Brain pericyte (primary cell): ENCODE measurements at places on chromosomes 2 and 18.

DNA sequence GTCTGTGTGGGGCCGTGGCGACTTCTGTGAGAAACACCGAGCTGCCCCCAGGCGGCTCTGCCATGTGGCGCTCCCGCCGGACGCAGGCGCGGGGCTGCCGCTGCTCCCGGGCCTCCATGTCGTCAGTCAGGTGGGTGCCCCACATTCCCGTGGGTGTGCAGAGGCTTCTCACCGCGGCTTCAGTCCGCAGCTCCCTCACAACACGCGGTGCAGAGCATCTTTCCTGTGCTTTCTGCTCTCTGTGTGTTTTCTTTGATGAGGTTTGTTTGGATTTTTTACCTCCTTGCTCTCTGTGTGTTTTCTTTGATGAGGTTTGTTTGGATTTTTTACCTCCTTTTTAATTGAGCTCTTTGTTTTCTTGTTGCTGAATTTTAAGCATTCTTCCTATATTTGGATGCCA, 13.0 kb downstream of the AQP12A start:
- DNase-seq: no peak

GRCh38 chr2:210527286-210527685, 29.1 kb upstream of the CPS1 start:
- DNase-seq: no peak

GRCh38 chr2:219230059-219230540, 494 bp downstream of the ANKZF1 start:
- DNase-seq: no peak

- no peak for DNase-seq
These were observed 58.6 kb downstream of the CERS6 start for GRCh38 chr2:168514692-168515091.

GRCh38 chr2:71826299-71826698, 321.4 kb downstream of the CYP26B1 start:
- no peak for DNase-seq

GRCh38 chr2:57959390-57959789, 87.2 kb upstream of the VRK2 start:
- no peak for DNase-seq

DNA sequence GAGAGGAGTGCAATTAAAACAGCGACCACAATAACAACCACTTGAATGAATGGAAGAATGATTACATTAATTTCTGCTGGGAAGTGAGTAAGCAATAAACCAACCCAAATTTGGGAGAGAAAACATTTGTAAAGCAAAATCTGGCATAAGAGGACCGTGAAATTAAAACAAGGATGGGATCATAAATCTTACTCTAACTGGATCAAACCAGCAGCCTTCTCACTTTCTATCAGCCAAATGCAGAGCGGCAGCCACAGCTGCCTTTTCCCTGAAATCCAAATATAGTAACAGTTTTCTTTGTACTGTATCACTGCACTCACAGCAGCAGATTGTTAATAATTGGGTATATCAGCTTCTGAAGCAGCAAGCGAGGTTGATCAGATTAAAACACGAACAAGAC, 245.2 kb upstream of the REG3G start:
- DNase-seq: no peak

DNA sequence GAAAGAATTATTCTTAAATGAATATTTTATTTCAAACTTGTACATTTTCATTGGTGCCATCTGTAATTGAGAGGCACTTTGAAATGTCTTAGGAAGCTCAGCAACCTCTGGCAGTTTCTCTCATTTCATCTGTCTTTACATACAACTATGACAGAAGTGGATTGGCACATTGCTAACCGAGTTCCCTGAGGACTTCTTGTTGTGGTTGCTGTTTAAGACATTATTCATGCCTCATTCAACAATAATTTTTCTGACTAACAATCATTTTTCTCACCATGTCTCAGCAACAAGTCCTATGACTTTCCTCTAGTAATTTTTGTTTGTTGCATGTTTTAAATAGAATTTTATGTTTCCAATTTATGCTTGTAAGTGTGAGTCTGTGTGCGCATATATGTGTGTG, 284.0 kb upstream of the CWC22 start:
- DNase-seq: no peak

- DNase-seq: no peak
These were observed 234.5 kb downstream of the HDAC4 start for GRCh38 chr2:239166201-239166834.

- no peak for DNase-seq
These were observed 15.5 kb downstream of the KCNS3 start for GRCh38 chr2:17894005-17894404.

DNA sequence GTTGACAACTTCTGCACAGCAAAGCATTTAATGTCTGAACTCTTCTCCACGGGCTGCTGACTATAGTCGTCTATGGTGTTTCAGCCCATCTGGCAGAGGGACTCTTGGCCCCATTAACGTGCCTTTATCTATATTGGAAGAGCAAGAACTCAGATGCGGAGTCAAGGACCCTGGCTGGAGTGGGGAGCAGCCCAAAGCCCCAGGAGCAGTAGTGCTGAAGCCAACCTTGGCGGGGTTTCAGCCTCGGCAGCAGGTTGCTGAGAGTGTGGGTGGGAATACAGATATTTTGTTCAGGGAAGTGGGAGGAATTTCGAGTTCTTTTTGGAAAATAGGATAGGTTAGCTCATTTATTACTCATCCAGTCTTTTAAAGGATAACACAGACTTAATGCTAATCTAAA, 34.2 kb downstream of the TMEM17 start:
- no peak for DNase-seq

DNA sequence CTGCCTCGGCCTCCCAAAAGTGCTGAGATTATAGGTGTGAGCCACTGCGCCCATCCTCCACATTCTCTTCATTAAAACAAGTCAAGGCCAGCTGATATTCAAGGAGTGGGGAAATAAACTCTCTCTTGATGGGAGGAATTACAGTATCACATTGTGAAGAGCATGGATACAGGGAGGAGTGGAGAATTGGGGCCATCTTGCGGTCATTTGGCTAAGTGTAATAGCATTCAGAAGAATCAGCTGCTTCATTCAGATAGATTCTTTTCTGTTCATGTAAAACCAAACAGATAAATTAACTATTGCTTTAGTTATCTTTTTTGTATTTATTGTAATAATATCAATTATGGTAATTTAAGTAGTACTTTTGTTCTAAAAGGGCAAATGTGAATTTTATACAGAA, 156.3 kb downstream of the UBR3 start:
- DNase-seq: no peak

GRCh38 chr2:75539955-75540716, 20.6 kb downstream of the EVA1A start:
- no peak for DNase-seq

DNA sequence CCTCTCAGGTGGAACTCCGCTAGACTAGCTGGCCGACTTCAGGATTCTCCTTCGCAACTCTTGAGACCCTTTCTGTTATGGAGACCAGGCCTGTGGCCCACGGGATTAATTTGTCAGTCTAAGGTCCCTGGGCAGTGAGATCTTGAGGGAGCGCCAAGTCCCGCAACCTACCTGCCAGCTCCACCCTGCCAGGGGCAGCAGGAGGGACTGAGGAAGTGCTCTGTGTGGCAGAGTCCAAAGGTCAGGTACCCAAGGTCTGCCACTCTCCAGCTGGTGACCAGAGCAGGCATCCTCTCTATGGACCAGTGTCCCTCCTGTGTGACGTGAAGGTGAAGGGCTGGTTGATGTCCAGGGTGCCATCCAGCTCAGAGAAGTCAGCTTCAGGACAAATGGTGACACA, 4.3 kb upstream of the SPATA3 start:
- DNase-seq: no peak

DNA sequence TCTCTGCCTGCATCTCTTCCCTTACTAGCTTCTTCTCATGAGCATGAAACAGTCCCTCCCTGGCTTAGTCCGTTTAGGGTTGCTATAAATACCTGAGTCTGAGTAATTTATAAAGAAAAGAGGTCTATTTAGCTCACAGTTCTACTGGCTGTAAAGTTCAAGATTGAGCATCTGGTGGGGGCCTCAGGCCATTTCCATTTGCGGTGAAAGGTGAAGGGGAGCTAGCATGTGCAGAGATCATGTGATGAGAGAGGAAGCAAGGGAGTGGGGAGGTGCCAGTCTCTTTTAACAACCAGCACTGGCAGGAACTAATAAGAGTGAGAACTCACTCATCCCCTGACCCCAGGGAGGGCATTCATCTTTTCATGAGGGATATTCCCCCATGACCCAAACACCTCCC, 26.8 kb downstream of the RHBDD1 start:
- DNase-seq: no peak

- DNase-seq: no peak
These were observed 490.3 kb downstream of the ADCYAP1 start for GRCh38 chr18:1394966-1395365.

GRCh38 chr2:227472265-227473121, 537 bp downstream of the AGFG1 start:
- DNase-seq: no peak

- DNase-seq: no peak
These were observed 120.3 kb upstream of the LYPD1 start for GRCh38 chr2:132790207-132790785.

DNA sequence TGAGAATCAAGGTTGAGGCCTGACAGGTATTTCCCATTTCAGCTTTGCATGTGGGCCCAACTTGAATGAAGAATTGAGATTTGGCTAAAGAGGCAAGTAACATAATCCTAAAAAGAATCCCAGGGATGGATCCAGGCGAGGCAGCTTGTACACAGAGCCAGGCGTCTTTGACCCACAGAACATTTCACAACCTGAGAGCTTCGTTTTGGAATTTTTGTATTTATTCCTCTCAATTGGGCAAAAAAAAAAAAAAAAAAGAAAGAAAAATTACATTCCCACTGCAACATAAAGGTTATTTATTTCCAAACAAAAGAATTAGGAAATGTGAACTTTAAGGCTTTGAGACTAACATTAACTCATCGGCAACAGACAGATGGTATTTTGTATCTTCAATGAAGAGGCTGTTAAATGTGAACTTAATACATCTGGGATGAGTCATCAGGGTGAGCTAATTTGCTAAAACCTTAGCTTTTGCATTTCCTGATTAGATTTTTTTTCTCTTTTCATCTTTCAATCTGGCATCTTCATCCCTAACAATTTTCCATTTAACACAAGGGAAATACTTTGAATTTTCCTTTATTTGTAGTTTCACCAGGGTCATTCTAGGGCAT, 478.5 kb upstream of the TNP1 start:
- DNase-seq: no peak

DNA sequence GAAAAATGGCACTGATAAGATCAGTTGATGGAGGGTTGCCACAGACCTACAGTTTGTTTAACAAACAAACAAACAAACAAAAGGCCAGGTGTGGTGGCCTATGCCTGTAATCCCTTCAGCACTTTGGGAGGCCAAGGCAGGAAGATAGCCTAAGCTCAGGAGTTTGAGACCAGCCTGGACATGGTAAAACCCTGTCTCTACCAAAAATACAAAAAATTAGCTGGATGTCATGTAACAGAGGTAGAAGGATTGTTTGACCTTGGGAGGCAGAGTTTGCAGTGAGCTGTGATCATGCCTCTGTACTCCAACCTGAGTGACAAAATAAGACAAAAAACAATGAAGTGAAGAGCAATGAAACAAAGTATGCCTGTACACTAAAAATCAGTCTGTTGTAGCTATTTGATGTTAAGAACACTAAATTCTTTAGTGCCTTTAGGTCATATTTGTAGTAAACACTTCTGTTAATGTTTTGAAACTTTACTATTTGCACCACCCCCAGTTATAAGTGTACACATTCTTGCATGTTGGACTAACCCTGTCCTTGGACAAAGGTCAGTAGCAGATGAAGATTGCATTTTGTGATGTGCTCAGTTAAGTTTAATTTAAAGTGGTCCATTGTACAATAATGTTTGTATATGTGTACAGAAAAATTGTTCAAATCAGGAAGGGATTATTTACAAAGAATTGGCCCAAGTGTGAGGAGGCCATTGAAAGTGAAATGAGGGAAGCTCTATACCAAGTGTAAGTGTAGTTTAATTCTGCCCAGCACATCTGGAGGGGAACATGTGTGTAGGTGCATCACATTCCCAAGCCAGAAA, 73.9 kb downstream of the KYNU start:
- DNase-seq: no peak

GRCh38 chr2:67456428-67456827, 59.3 kb downstream of the ETAA1 start:
- no peak for DNase-seq

DNA sequence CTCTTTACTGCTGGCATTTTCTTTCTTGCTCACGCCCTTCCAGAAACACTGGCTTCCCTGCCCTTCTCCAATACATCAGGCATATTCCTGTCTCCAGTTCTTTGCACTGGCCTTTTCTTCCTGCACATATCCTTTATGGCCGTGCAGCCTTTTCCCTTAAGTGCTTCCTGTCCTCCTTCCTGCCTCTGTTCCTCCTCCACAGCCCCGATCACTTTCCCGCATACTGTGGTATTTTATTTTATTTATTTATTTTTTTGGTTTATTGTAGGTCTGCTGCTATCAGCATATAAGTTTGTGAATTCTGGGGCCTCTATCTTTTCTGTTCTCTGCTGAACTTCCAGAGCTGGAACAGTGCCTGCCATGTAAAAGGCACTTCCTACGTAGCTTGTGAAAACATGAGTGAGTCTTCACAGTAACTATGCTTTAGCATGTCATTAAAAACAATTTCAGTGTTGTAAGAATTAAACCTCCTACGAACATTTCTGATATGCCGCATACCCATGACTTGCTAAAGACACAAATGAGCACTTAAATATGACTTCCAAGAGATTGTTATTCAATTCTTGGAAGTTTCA, 289.1 kb downstream of the TRIB2 start:
- no peak for DNase-seq

GRCh38 chr2:38599706-38600105, 3.0 kb downstream of the HNRNPLL start:
- DNase-seq: no peak

DNA sequence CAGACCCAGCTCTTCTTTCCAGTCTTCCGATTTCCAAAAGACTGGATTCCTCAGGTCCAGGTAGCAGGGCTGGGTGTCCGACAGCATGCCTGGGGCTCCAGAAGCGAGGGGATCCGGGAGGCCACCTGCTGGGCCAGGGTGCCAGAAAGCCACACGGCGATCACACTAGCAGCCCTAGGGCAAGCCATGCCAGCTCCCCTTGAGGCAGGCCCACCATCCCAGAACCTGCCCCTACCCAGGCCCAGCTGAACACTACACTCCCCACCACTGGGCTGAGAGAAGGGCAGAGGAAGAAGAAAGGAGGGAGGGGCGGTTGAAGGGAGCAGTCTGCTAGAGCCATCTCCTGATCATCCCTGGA, 163.1 kb downstream of the TNS1 start:
- no peak for DNase-seq

DNA sequence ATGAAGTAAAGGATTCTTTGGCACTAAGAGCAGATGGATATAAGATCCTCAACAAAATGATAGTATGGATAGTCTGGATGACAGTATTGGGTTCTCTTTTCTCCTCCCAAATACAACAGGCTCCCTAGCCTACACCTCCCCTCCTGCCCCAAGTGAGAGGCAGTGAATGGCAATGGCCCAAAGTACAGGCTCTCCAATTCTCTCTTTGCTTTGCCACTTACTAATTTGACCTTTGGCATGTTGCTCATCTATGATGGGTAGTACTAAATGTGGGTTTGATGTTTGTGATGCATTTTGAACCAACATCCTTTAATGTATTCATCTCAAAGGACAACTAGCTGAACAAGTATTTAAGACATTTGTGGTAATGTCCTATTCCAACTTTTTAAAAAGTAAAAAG, 65.9 kb downstream of the EIF5B start:
- no peak for DNase-seq
